ENCODE measurements at places on chromosomes 3 and 15.

DNA sequence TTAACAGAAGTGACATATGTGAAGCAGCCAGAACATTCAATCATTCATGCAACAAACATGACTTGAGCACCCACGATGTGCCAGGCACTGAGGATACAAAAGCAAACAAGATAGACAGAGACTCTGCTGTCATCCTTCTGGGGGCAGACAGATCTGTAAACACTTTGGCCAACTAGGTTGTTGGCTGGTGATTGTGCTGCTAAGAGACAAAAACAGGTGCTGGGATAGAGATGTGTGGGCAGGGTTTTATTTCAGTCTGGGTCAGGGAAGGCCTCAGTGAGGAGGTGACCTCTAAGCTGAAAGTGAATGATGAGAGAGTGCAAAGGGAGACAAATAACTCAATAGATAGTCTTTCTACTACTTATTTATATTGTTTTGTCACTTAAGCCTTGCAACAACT is 147.0 kb upstream of the VEPH1 start:
- no peak for DNase-seq

DNA sequence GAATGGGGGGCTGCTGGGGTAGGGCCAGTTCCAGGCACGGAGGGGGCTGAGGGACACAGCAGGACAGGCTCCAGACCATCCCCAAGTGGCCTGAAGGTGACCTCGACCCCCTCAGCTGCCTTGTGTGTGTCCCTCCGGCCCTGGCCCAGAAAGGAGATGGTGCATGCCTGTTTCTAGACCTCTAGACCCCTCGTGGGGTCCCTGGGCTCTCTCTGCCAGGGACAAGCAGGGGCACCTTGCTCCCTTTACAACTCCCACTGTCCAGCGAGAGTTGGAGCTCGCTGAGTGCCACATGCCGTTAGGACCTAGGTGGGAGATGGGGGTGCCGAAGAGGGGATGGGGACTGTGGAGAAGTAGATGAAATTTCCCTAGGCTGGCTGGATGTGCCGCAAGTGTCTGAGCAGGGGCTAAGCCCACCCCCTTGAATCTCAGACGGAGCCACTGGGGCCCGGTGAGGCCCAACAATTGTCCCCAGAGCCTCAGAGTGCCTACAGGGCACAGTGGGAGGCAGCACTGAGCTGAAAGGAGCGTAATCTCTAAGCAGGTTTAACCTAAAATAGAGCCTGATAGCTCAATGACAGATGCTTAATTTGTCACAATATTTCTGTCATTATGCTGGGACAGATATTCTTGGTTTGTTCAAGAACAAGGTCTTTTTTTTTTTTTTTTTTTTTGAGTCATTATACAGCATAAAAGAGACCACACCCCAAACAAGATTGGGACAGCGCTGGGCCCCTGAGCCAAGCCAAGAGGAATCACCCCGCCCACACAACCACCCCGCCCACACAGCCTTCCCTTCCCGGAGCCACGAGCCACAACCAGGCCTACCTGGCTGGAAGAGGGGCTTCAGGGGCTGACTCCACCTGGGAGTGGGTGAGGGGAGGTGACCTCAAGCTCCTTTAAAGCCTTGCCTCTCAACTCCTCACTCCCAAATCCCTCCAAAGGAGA is 23.6 kb upstream of the KLF13 start:
- peak; percentile 28 for DNase-seq

GRCh38 chr3:61985020-61985419 is 388.3 kb downstream of the FEZF2 start:
- no peak for DNase-seq

DNA sequence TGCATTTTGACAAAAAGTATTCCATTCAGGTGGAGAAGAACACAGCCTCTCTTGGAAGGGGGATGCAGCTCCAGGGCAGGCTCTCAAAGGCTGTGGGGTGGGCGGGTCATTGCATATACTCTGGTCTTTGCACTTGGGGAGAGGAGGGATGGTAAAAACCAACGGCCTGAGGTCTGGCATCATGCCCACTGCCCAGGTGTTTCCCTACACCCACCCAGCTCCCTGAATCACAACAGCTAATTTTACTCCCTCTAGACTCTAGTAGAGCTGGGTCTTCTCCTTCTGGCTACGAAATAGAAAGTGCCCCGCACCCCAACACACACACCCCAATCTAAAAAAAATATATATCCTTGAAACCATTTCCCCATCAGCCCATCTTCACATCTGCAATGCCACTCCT is 1.0 kb downstream of the MYLK start:
- no peak for DNase-seq

GRCh38 chr3:25365636-25366035 is 62.4 kb upstream of the RARB start:
- no peak for DNase-seq

GRCh38 chr3:197356275-197356674 is 57.9 kb upstream of the DLG1 start:
- DNase-seq: no peak

GRCh38 chr3:187989575-187990153 is 164.3 kb upstream of the LPP start:
- no peak for DNase-seq

DNA sequence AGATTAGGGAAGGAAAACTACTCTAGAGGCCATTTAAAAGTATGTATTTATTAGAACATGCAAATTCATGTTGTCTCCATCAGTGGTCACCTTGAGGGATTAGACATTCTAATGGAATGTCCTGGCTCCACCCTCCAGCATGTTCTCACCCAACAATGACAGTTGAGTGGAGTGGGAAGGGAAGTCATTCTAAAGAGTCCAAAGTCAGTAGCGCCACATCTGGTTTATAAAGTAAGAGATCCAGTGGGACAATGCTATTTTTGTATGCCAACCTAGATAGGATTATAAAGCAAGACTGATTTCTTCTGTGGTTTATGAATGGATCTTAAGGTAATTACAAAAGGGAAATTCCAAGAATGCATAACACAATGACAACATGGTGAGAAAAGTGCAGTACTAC is 33.3 kb downstream of the SLC24A1 start:
- no peak for DNase-seq

- DNase-seq: no peak
Measured at GRCh38 chr15:62552444-62552843, 387.4 kb upstream of the C2CD4B start.

DNA sequence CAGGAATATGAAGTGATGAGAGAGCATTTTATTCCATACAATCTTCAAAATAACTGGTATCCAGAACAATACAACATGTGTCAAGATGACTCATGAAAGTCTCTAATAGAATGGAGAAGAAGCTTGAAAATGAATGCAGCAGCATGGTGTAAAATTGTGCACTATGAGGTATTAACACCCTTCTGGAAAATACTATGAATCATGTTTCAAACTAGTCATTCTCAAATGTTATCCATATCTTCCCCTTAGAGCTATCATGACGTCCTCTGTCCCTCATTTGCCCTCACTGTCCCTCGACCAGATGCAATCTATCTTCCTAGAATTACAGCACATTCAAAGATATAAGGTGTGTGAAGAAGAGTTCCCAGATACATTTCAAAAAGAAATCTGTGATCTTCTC is 198.2 kb downstream of the NECTIN3 start:
- no peak for DNase-seq

Data from CD4-positive, alpha-beta T cell treated with Interleukin-17A for 1 hour (primary cell).